ENCODE measurements at places on chromosomes 2 and 18.

- DNase-seq = no peak
These were observed 218.8 kb upstream of the APCDD1 start for GRCh38 chr18:10235661-10235952.

GRCh38 chr2:86482034-86482433 is 40.9 kb downstream of the KDM3A start:
- DNase-seq = no peak

GRCh38 chr18:46140173-46140572 is 36.0 kb downstream of the HAUS1 start:
- no peak for DNase-seq

DNA sequence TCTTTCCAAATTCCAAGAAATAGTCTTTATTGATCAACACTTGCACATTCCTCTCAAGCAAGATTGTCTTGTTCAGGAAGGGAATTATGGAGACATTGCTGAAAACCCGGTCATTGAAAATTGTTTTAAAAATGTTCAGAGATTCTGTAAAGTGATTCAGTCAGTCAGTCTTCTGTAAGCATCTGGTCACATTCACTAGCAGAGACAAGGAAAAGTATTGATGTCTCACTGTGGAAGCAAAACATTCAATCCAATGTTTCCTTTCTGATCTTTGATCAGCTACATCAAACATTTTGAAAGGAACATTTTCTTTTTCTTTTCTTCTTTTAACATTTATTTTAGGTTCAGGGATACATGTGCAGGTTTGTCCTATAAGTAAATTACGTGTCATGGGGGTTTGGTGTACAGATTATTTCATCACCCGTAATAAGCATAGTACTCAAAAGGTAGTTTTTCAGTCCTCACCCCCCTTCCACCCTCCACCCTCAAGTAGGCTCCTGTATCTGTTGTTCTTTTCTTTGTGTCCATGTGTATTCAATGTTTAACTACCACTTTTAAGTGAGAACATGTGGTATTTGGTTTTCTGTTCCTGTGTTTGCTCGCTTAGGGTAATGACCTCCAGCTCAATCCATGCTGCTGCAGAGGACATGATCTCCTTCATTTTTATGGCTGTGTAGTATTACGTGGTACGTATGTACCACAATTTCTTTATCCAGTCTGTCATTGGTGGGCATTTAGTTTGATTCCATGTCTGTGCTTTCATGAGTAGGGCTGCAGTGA is 61.2 kb downstream of the CTNNA2 start:
- no peak for DNase-seq

DNA sequence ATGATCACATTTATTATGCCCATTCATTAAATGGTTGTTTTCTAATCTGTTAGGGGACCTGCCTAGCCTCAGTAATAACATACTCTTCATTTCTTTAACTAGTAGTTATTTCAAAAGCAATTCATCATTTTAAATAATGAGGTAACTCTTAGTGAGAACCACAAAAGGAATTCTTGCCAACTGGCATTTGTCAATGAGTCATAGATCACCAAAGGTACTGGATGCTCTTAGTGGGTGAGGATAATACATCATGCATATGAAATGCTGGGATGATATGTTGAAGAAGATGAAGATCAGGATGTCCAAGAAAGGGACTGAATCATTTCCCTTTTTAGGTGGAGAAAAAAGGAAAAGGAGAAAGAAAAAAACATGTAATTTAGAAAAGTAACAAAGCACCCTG is 826.2 kb upstream of the DDX18 start:
- no peak for DNase-seq

- no peak for DNase-seq
These were observed 439.3 kb upstream of the TRIB2 start for GRCh38 chr2:12277241-12278034.
